NCI-H1930 (cell line): ENCODE measurements at places on chromosomes 2 and 18.

DNA sequence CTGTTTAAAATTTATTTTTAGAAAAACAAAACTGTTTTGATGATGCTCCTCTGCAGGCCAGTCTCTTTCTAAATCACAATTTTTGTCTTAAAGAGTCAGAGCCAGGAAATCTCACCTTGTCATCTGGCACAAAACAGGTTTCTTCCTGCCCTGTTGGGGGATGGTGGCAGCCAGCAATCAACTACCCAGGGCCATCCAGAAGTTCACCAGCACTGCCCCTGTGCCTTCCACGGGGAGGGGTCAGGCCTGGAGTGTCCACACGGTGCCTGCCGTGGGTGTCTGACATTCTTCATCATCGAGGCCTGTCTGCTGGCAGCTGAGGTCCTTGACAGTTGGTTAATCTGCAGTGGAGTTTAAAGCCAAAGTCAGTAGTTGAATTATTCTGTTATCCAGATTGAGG is 40.0 kb upstream of the BMP10 start:
- no peak for DNase-seq

DNA sequence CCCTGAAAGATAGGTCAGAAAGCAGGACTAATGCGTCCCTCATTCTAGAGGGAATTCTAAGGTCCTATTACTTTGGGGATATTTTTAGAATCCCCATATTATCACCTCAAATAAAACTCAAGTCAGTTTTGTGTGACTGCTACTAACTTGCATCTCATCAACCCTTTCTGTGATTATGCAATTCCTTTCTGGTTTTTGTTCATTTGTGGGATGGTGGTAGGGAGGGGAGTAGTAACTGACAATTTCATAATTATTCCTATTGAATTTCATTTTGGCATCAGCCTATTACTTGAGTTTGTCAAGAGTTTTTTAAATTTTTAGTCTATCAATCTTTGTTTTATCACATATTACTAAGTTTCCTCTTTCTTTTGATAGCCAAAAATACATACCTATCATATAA is 28.4 kb upstream of the TANK start:
- DNase-seq, result no peak

DNA sequence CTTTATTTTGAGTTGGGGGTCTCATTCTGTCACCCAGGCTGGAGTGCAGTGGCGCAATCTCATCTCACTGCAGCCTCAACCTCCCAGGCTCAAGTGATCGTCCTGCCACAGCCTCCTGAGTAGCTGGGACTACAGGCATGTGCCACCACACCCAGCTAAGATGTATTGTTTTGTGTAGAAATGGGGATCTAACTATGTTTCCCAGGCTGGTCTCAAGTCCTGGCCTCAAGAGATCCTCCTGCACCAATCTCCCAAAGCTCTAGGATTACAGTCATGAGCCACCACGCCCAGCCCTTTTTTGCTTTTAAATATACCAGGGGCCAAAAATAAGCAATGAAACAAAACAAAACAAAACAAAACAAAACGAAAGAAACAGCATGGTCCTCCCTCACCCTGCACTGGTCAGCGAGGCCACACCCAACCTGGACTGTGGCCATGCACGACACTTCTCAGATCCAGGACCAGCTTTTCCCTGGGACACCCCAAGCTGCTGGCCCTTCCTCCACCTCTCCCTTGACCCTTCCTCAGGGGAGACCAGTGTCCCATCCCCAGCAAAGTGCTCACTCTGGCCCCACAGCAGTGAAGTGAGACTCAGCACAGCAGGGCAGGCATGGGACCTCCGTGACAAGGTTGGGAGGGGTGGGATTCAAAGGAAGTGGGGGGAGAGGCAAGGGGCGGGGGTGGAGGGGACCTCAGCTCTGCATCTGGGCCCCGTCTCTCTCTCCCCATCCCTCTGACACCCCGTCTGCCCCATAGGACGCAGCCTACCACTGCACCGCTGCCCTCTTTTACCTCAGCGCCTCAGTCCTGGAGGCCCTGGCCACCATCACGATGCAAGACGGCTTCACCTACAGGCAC is 23.5 kb downstream of the MAL start:
- DNase-seq, result no peak

DNA sequence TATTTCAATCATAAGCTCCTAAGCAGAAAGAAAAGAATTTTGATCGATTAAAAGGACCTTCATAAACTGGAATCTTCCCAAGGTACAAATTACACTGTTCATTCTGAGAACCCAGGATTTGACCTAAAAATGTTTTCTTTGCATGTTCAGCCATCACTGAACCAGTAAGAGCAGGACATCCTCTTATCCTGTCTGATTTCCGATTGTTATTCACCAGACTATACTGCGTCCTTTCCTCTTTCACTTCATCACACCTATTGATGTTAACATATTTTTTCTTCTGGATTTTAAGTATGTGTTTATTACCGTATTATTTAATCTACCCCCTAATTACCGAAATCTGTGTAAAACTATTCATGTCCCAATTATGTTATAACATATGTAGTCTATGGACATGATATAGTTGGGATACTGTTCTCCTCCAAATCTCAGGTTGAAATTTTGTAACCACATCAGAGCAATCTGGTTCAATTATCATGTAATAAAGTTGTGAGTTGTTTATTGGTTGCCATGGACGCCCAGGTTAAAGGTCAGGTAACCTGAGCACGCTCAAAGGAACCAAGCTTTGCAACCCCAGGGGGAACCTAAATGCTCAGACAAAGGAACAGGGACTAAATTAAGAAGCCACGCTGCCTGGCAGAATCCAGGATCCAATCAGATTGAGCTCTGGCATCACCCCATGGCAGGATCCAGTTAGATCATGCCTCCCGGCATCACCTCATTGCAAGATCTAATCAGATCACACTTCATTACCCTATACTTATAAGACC is 11.6 kb upstream of the TBC1D8 start:
- no peak for DNase-seq

DNA sequence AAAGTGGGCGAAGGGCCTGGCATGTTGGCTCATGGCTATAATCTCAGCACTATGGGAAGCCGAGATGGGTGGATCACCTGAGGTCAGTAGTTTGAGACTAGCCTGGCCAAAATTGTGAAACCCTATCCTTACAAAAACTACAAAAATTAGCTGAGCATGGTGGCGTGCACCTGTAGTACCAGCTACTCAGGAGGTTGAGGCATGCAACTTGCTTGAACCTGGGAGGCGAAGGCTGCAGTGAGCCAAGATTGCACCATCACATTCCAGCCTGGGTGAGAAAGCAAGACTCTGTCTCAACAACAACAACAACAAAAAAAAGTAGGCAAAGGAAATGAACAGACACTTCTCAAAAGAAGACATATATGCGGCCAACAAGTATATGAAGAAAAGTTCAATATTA is 196.5 kb downstream of the RAB3GAP1 start:
- DNase-seq, result no peak

GRCh38 chr2:135208016-135208415 is 155.9 kb downstream of the RAB3GAP1 start:
- DNase-seq, result no peak
